ENCODE measurements at places on chromosomes 16 and 17. TPM values are rescaled to one million over a fixed set of nuclear protein-coding genes. Genes with fewer than 3 reads are reported as not detected.

- peak; percentile 35 for DNase-seq
These were observed 993 bp downstream of the GH1 start for GRCh38 chr17:63917646-63918045.

- DNase-seq = peak; percentile 12
These were observed 1.5 kb upstream of the MFSD6L start for GRCh38 chr17:8800656-8801055.

- DNase-seq = no peak
These were observed 43.6 kb upstream of the CACNG5 start for GRCh38 chr17:66791347-66791746.

DNA sequence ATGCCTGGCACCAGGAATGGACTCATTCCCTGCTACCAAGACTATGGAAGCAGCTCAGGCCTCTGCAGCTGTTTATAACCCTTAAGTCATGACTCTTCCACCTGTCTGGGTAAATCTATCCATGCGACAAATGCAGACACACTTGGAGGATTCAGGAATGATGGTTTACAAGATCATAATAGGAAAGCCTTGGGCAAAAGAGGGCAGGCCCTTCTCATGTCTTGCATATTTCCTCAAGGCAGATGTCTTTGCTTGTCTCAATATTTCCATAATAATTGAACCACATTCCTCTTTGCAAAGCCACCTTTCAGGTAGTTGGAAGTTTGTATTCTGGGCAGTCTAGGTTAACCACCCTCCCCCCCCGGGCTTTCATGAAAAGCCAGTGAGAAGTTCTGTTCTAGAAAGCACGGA lies 884 bp upstream of the JPT1 start:
- DNase-seq = peak; percentile 46

- no peak for DNase-seq
These were observed 1.9 kb downstream of the NQO1 start for GRCh38 chr16:69724414-69724873.

Gene TBC1D3C
- total RNA-seq = not detected

Gene CHST6
- 20.8 TPM for total RNA-seq

Gene RGS11
- 3.4 TPM for total RNA-seq

Gene MYL4
- total RNA-seq = 0.26 TPM

Gene FOXJ1
- 3.7 TPM for total RNA-seq

Gene KRTAP4-3
- total RNA-seq = not detected

Gene MSI2
- 98.5 TPM for total RNA-seq

Gene STH
- total RNA-seq = not detected

Gene ODAD4
- 2.1 TPM for total RNA-seq

Gene CLEC18A
- total RNA-seq = 1.6 TPM

Data from H9 (cell line).